ENCODE measurements at places on chromosomes 3 and 15.

DNA sequence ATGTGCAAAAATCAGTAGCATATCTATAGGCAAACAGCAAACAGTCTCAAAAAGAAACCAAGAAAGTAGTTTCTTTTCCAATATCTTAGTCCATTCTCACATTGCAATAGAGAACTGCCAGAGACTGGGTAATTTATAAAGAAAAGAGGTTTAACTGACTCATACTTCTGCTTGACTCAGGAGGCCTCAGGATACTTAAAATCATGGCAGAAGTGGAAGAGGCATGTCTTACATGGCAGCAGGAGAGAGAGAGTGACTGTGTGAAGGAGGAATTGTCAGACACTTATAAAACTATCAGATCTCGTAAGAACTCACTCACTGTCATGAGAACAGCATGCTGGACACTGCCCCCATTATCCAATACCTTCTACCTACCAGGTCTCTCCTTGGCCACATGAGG is 327.9 kb upstream of the EPHA3 start:
- no peak for DNase-seq

DNA sequence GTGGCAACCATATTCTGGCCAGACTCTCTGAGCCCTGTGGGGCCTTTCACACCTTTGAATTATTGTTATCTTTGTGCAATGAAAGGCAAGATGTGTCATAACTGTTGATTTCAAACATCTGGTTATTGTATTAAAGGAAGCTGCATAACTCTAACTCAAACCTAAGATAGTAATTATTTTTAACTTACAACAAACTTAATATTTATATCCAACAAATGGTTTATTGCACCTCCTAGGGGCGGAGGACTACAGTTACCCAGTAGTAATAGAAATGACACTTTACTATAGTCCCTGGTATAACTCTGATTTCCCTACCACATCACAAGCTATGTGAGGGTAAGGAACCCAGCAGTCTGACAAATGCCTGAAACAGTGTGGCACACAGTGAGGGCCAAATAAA is 363.9 kb upstream of the SUCLG2 start:
- no peak for DNase-seq

- no peak for DNase-seq
These were observed 12.1 kb upstream of the DMXL2 start for GRCh38 chr15:51634591-51635198.

DNA sequence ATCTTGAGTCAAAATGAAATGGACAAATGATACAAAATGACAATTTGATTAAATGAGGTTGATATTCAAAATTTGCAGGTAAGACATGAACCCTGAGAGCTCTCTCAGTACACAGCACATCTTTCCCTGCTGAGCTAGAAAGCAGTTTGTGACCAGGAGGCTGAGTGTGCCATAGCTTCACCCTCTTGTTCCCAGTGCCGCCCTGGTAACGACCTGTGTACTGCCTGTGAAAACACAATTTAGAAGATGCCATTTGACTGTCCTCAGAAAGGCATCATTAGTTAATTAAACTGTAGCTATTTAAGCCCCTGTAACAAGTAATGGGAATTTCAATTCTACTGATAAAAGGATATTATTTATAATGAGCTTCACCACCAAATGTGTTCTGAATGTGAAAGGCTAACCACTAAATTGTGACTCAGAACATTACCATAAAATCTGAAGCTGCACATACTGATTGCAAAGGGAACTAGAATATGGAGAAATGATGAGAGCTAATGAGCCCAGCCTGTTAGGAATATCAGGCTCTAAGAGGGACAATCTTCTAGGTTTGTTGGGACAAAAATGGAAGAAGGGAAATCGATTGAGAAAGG is 212.9 kb upstream of the ARPP21 start:
- no peak for DNase-seq

- DNase-seq, result no peak
These were observed 21.7 kb downstream of the MTMR10 start for GRCh38 chr15:30969724-30970123.

DNA sequence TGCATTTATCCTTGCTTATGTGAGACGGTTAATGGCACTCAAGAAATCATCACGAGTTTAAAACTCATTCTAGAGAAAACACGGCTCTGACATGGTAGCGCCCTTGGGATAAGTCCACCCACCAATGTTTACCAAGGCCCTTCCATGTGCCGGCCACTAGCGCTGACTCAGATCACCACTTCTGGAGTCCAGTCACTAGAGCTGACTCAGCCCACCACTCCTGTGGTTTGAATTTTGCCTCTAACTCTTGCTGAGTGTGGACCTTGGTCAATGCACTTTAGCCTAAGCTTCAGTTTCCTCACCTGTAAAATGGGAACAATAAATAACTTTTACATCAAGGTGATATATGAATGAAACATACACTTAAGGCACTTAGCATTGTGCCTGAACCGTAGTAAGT is 358.4 kb upstream of the PROK2 start:
- DNase-seq, result no peak

DNA sequence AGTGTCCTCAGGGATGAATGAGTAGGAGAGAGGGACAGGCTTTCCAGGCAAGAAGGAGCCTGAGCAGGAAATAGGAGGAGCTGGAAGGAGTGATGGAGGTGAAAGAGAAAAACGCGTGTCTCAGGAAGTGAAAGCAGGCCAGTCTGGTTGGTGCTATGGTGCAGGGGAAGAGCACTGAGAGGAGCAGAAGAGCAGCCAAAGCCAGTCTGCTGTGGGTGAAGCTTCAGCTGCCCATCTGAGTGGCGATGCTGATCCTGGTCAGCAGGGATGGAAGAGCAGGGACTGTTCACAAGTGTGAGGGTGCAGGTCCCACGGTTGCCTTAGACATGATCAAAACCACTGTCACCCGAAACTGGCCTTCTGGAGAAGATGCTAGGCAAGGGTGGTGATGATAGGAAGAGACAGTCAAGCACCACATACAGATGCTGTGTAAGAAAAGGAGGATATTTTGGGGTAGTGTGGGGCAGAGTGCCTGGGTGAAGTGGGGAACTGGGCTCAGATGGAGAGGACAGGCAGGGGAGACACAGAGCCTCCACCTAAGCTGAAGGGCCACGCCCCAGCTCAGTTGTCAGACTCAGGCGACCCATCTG is 5.5 kb upstream of the KY start:
- DNase-seq, result no peak

DNA sequence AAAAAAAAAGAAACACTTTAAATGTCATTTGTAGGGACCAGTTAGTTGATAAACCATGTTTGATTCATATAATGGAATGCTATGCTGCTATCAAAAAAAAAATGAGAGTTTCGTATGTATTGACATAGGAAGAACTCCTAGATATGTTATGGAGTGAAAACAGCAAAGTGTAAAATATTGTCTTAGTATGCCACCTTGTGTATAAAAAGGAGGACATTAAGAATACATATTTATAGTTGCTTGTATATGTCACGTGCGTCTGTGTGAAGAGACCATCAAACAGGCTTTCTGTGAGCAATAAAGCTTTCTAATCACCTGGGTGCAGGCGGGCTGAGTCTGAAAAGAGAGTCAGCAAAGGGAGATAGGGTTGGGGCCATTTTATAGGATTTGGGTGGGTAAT is 39.5 kb downstream of the KBTBD8 start:
- DNase-seq, result no peak

GRCh38 chr15:76235186-76235826 is 76.0 kb downstream of the ETFA start:
- no peak for DNase-seq

DNA sequence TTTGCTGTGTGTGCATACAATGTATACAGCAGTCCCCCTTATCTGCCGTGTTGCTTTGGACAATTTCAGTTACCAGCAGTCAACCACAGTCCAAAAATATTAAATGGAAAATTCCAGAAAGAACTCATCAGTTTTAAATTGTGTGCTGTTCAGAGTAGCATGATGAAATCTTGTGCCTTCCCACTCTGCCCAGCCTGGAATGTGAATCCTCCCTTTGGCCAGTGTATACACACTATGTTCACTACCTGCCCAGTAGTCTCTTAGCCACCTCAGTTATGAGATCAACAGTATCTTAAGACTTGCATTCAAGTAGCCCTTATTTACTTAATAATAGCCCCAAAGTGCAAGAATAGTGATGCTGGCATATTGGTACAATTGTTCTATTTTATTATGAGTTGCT is 133.6 kb upstream of the ABHD17C start:
- no peak for DNase-seq

DNA sequence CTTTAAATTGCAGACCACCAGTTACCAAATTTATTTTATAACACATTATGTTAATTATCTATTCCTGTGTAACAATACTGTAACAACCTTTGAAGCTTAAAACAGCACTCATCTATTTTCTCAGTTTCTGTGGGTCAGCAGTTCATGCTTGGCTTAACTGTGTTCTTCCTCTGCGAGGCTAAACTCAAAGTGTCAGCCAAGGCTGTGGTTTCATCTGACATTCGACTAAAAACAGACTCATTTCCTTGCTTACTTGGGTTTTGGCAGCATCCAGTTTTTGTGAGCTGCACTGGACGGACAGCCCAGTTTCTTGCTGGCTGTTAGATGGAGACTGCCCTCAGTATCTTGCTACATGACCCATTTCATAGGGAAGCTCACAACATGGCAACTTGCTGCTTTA is 247.3 kb upstream of the KCNH8 start:
- no peak for DNase-seq

- no peak for DNase-seq
These were observed 21.2 kb upstream of the SPRED1 start for GRCh38 chr15:38231436-38231835.

GRCh38 chr3:74523811-74524210 is 90.6 kb downstream of the CNTN3 start:
- DNase-seq, result no peak

- DNase-seq, result peak; percentile 74
These were observed 1.1 kb downstream of the TKT start for GRCh38 chr3:53254509-53255422.

- DNase-seq, result no peak
These were observed 4.8 kb downstream of the SMAD6 start for GRCh38 chr15:66706840-66707239.

DNA sequence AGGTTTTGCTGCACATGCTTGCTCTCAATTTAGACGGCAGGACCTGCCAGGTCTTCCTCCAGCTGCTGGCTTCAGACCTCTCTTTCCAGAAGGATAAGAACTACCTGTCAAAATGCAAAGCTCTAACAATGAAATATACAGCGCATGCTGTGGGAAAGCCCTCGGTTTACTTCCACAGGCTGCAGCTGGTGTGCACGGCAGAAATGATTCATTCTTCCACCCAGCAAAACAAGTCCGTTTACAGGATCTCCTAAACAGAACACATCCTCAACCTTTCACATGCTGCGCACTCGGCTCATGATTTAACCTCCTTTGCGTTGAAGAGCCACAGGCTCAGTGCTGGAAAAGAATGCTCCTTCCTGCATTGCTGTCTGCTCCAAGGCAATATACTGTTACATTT is 92.4 kb upstream of the WNT5A start:
- no peak for DNase-seq

GRCh38 chr15:38349251-38349650 is 96.6 kb downstream of the SPRED1 start:
- DNase-seq, result no peak

GRCh38 chr15:45026651-45027190 is 3.7 kb downstream of the SORD start:
- no peak for DNase-seq

- no peak for DNase-seq
These were observed 135.9 kb downstream of the KLHL25 start for GRCh38 chr15:85658816-85659215.

DNA sequence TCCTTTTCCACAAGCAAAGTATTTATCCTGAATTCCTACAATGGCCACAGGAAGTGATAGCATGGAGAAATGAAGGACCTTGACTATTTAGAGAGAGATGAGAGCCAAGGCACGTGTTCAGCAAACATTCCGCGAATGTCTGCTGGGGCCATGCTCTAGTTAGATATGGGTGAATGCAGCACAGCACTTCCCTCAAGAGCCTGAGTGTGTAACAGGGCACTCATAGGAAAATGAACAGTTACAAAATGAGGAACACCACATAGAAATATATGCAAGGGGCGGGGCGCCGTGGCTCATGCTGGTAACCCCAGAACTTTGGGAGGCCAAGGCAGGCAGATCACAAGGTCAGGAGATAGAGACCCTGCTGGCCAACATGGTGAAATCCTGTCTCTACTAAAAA is 406.9 kb downstream of the NR2F2 start:
- no peak for DNase-seq

- DNase-seq, result no peak
These were observed 6.5 kb downstream of the RAMAC start for GRCh38 chr15:82992436-82992998.

DNA sequence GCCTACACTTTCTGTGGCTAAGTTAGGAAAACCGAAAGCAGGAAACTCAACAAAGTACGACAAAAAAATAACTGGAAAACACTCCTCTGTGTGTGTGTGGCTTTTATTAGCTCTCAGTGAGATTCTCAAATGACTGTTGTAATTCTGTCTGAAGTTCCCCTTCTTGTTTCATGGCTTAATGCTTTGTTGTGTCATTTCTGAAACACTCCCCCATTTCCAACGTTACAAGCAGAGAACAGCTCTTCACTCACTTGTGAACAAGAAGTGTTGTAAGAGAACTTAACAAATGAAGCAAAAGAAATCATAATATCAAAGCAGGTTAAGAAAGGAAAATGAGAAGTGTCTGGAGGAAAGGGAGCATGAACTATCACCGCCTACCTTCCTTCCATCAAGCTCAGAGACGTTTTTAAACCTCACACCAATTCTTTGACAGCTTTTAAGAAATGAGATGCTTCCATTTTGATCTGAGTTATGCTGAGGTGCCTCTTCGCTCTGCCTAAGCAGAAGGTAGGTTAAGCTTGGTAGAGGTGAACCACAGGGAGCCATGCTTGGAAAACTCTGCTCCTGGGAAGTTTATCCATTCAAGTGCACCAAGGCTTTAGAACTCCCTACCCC is 12.4 kb upstream of the SEC62 start:
- no peak for DNase-seq

DNA sequence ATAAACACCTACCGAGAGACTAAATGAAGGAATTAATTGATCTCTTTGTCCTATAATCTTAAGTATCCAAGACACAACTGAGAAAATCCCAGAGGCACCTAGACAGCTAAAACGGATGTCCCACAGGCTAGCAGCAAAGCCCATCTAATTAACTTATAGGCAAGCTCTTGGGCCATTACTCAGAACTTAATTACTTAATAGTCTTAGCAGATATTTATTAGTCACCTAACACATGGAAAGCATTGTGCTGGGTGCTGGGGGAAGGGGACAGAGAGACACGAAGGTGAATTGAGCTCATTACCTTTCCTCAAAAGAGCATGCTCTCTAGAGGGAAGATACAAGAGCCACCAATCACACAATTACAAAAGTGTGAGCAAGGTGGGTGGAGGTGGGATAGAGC is 189.8 kb upstream of the PROK2 start:
- DNase-seq, result no peak

GRCh38 chr15:19992428-19992827 is 549.2 kb downstream of the GOLGA6L6 start:
- DNase-seq, result no peak
